ENCODE measurements at places on chromosomes 6 and 20.

DNA sequence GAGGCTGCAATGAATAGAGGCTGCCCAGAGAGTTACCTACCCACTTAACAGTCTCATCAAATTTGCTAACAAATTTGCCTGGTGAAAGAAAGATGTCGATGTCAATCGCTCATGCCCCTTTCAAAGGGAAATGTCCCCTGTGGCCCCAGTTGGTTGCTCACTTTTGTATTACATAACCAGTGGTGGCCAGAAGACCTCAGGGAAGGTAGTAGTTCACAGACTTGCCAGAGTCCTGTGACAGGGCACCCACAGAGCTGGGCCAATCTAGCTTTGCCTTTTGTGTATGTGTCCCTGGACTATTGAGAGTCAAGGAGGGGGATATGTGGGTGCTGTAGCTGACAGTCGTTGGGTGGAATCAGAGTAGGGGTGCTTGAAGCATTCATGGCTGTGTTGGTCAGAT, 70.7 kb upstream of the CCN6 start:
- DNase-seq, result no peak

GRCh38 chr6:135498185-135498841, 773 bp upstream of the AHI1 start:
- DNase-seq, result peak; percentile 35

DNA sequence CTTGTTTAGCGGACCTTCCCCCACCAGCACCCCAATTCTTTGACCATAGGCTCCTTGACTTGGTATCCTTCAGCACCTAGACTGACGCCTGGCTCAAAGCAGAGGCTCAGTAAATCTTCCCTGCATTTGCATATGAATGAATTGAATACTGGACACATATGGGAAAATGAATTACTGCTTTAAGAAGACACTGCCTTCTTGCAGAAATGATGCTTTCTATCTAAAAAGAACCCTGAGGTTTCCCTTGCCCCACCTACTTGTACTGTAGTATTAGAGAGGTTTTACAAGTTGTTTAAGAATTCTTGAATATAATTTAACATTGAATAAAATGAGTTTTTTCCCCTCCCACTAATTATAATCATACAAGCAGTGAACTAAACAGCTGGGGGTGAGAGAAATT, 190.7 kb downstream of the SAMD5 start:
- no peak for DNase-seq

DNA sequence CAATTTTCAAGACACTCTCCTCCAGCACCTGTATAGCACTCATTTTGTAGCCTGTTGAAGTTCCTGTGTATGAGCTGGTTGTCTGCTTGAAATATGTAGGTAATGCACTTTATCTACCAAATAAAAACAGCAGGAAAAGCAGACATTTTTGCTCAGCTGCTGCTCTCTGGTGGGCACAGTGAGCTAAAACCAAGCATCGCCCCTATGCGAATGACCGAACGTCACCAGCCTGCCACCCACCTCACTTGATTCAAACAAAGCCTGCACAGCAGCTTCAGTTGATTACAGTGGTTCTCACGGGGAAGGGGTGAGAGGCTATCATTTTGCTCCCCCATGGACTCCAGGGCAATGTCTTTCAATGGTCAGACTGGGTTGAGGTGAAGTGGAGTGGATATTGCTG, 185.7 kb downstream of the SASH1 start:
- DNase-seq, result no peak

- no peak for DNase-seq
Measured at GRCh38 chr6:75283907-75284631, 523 bp downstream of the TMEM30A start.

DNA sequence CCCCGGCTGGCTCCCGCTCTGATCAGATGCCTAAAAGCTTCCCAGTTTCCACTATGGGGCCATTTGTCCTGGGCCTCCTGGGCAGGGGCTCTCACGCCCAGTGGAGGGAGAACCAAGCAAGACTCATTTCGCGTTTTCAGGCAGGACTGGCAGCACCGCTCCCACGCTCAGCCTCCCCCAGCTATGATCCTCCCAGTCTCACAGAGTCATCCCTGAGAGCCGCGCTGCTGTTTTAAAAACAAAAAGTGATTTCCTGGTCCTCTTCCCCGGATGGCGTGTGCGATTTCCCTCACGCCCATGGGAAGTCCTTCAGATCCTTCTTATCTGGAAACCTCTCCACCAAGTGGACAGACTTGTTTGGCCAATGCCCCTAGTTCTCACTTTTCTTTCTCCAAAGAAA, at the start of gene ADGRF5:
Gene ADGRF5 (minus strand): TSS at position 208 of the 400 bp plus-strand sequence. CDS start 15,176 bp downstream, outside the sequence.
- no peak for DNase-seq

DNA sequence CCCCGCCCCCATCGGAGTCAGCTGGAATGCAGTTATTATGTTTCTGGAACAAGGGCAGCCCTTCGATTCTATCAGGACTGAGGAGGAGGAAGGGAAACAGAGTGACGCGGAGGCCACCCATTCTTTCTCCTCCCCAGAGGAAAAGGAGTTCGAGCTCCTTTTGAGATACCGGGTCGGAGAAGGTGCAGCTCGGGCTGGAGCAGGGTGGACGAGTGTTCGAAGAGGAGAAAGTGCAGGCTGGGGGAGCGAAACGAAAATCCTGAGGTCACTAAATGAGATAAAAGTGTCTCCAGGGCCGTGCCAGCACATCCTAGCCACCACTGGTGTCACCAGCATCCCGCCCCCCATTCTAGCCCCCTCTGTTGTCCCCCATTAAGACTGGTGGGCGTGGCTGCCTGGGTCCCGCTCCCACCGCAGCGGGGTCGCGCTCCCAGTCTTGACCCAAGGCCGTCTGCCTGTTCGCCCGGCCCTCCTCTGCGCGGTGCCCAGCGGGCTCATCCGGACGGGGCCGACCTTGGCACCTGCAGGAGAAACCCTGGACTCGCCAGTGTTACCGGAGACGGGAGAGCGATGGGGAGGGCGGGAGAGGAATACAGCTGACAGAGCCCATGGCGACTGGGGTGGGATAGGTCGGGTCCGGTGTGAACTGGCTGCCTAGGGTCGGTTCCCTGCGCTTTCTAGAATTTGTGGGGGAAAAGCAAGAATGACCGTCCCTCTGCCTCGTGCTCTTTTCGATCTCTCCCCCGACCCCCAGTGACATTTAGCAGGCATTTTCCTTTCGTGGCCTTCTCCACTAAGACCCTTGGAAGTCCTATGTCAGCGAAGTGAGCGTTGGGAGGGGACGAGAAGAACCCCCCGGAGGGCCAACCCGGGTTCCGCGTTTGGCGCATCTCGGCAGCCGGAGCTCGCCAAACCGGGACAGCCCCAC, 16.2 kb downstream of the FOXA2 start:
- no peak for DNase-seq

DNA sequence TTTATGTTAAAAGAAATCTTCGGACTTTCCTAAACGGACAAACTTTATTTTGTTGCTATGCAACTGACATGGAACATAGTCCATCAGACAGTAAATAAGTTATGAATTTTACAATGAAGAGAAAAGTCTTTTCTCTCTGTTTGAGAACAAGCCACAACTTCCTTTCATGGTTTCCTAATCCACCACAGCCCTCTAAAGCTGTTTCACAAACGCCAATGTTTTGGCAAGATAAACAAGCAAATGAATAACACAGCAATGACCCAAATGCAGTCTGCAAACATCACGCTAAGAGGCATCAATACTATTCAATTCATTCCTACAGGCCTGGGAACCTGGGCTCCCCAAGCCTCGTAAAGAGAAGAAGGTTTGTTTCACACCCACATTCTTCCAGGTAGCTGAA, 60.4 kb downstream of the HAO1 start:
- no peak for DNase-seq

DNA sequence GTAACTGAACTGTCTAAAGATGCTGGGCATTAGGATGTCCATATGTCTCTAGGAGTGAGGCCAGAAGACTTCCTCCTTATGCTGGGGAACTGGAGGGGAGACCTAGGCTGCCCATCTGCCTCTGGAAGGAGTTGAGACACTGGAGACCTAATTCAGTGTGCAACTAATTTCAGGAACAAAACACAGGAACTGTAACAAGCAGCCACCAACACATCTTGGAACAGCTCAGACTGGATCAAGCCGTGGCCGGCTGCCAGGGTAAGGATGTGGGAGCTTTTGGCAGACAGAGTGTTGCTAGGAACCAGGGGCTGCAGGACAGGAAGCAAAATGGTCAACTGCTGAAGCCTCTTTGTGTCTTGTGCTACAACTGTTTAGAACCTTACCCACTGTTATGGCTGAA, 16.4 kb upstream of the MAS1 start:
- no peak for DNase-seq

GRCh38 chr6:19805129-19805481, 32.1 kb upstream of the ID4 start:
- no peak for DNase-seq

GRCh38 chr6:155542036-155542435, 86.4 kb upstream of the NOX3 start:
- no peak for DNase-seq

GRCh38 chr20:37837924-37838323, 65.0 kb upstream of the VSTM2L start:
- DNase-seq, result no peak

DNA sequence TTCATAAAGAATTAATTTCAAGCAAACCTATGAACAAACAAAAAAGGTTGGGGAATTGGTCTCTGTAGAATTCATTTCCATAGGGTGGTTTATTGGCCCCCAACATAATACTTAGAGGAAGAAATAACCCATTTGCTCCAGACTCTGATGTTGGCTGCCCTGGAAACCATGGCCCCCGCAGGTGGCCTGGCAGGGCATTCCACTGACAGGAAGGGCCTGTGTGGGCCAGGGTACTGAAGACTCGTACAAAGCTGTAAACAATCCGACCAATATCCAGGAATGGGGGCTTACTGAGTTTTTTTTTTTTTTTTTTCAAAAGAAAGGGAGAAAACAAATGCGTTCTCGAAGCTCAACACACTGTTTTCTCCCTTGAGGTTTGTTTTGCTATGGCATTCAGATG, 59.5 kb downstream of the CLIC5 start:
- no peak for DNase-seq

DNA sequence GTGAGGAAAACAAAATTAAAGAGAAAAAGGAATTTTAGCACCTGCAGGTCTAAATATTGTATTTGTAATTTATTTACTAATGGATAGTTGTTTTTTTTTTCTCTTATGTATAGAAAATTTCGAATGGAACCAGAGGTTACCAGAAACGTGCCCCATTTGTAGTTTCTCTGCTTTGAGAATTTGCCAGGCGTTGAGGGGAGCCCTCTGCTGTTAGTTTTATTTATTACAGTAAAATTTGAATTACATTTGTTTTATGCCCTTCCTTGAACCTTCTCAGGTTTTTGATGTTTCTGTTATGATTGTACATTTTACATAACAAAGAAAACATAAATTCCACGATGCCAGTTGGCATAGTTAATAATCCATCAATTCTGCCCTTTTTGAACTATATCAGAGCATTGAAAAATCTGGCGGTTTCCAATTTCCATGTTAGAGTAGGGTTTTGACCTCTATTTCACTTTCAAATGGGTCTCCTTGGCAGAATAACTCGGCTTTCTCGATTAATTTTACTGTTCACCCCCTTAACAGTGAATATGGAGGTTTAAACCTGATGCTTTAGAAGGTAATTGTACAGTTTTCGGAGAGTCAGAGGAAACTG, 35.1 kb upstream of the RFPL4B start:
- DNase-seq, result peak; percentile 41

- no peak for DNase-seq
Measured at GRCh38 chr6:70281923-70282311, 21.0 kb downstream of the COL9A1 start.

Data from GM13977 (cell line).